Osteocyte (in vitro differentiated cells): ENCODE measurements at places on chromosomes 1 and 21. TPM values are rescaled to one million over a fixed set of nuclear protein-coding genes. Genes with fewer than 3 reads are reported as not detected.

DNA sequence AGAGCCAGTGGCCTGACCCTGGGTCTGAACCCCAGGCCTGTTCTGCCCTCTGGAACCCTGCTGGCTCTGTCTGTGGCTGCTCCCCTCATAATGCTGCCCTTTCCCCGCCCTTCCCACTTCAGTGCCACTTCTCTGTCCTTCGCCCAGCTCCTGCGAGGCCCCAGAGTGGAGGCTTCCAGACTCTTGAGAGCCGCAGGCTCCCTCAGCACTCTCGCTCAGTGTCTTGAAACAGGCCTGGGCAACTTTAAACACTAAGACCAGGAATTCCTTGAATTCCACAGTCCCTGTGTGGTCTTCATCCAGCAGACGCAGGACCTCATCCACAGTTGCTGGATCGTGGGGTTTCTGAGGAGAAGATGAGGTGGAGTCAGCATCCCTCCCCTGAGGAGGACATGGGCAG, 3.5 kb downstream of the CRNN start:
- DNase-seq = no peak

The CHIA gene
- not detected in 2 replicates for total RNA-seq

GRCh38 chr21:43370091-43370658, 56.8 kb downstream of the SIK1 start:
- DNase-seq = no peak

The ALPL gene
- 41.6 and 43.4 TPM in 2 replicates for total RNA-seq

DNA sequence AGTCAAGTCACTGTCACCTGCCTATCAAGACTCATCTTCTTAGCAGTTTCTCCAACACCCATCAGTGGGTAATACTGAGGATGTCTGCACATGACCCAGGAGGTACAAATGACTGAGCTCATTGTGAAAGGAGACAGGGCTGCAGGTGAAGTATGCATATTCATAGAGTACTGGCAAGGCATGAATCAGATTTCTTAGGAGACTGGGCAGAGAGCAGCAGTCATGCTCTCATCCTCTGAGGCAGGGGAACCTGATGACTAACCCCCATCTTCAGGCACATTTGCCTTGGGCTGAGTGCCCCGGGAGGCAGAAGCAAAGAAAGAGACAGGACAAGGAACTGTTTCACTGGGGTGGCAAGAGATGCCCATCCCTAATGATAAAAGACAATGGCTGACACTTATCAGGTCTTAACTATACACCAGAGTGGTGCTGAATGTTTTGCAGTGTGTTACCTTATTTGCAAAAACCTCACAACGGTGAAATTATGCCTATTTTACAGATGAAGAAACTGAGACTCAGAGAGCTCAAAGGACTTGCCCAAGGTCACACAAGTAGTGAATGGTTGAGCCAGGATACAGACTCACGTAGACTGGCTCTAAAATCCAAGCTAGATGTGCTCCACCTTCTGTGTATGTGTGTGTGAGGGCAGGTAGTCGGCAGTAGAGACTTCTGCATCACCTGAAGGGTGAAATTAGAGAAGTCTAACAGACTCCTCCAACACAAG, 9.2 kb upstream of the GRHL3 start:
- no peak for DNase-seq

- no peak for DNase-seq
These were observed 153.1 kb upstream of the LRRC7 start for GRCh38 chr1:69414574-69414973.

DNA sequence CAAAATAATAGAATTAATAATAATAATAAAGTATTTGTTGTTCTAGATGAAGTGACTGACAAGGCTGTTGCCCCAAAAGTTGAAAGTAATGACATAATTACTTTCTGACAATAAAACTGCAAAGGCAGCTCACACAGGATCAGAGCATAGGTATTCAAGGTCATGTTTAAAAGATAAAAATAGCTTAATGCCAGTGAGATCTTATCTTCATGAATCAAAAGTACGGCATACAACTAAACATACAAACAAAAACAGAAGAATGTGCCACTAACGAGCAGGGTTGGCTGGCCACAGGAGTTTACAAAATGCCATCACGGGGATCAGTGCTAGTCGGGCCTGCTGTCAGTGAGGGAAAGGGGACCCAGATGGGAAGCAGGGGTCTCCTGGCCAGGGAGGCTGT, 22.4 kb upstream of the TMPRSS2 start:
- no peak for DNase-seq

DNA sequence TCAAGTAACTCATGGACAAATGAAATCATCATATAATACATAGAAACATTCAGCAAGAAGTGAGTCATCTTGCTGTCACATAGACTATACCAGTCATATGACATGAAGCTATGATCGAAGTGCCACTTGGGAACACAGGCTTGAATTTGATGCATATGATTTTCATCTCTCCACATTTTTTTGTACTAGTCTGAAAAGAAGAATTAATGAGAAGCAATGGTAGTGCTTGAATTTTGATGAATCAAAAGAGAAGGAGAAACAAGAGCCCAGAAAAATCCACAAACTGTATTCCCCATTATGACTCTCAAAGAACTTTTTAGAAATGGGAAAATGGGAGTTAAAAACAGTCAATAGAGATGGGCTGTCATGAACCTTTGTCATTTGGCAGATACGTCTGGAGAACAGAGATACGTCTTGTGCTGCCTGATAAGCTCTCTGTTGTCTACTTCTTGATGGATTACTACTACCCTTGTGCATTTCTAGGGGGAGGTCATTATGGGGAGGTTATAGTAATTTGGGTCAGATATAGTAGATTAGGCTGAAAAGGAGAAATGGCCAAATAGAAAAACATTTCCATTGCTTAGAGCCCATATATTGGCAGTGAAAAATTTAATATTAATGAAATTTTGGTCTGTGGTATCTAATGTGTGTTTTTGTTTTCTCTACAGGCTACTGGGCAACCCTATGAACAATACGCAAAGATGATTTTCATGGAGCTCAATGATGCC, 8.0 kb upstream of the LEPR start:
- DNase-seq = no peak
